CD4-positive, alpha-beta T cell treated with Interleukin-17A for 1 hour (primary cell): ENCODE measurements at places on chromosomes 3 and 15.
A peak's percentile ranks its signal among the peaks of the same experiment; 100 is the strongest.

DNA sequence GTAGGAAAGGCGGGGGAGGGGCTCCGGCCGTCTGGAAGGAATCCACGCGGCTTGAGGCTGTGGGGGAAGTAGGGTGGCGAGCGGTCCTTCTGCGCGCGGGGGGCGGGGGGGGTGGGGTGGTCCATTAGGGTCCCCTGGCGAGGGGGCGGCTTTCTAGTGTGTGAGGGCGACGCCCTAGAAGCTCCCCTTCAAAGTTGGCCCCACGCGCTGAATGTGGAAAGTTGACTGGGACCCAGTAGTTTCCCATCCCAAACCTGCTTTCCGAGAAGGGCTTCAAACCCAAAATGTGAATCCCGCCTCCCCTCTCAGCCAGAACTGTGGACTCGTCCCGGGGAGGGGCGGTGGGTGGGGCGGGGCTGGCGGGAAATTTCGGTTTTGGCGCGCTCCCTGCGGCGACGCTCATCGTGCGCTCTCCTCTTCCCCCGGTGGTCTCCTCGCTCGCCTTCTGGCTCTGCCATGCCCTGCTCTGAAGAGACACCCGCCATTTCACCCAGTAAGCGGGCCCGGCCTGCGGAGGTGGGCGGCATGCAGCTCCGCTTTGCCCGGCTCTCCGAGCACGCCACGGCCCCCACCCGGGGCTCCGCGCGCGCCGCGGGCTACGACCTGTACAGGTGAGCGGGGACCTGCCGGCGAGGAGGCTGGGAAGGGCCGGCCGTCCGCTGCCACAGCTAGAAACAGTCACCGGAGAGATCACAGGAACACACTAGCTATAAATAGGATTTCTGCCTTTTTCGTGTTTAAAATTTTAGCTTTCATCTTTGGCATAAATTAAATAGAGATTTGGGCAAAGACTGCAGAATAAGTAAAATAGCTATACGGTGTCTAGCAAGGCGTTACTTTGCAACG lies 790 bp downstream of the DUT start:
- peak; percentile 77 for DNase-seq

DNA sequence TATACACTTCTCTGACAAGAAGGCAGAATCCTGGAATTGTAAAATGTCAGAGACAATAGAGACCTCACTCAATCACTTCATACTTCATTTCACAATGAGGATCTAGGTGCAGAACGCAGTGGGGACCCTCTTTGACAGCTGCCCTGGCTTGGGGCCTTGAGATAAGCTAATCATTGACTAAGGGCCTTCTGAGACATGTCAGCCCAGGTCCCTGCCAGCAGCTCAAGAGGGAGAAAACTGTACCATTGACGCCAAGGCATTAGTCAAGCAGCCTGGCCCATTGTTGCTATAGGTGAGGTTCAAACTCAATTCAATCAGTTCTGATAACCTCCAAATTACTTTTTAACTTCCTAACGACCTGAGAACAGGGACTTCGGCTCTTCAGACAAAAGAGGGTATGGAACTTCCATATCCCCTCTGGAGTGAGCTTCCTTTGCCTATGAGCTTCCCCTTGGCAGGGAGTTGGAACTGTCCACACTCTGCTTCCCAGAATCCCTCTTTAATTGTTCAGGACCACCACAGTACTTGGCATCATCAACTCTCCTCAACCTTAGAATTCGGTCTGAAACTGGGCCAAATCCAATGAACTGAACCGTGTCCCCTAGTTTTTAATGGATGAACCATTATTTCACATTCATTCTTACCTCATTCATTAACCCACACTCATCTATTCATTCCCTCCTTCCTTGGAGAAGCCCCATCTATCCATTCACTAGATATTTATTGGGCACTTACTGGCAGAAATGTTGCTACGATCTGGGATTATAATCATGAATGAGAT lies 1.5 kb upstream of the CYP8B1 start:
- DNase-seq: no peak

DNA sequence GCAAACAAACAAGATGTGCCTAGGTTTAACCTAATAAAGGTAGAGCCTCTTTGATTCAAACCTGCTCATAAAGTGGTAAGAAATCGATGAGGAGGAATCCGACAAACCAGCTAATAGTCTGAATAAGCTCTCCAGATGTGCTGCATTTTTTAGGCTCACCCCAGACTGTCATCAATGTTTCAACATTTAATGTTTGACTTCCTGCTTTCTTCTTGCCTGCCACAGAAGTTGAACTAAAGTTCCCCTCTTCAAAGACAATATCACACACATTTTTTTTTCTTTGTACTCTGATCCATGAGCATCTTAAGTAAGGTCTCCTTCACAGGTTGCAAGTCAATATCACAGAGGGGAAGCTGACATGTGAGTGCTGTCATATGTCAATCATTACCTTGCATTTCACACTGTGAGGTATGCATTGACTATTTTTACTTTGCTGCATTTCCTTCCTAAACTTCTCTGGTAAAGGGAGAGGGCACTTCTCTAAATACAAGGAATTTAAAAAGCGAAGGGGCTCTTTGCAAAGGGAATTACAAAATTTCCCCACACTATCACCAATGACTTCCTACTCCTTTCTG lies 172.3 kb upstream of the MCTP2 start:
- DNase-seq: no peak

- no peak for DNase-seq
Observed at GRCh38 chr15:32029409-32029861, 880 bp upstream of the CHRNA7 start.

DNA sequence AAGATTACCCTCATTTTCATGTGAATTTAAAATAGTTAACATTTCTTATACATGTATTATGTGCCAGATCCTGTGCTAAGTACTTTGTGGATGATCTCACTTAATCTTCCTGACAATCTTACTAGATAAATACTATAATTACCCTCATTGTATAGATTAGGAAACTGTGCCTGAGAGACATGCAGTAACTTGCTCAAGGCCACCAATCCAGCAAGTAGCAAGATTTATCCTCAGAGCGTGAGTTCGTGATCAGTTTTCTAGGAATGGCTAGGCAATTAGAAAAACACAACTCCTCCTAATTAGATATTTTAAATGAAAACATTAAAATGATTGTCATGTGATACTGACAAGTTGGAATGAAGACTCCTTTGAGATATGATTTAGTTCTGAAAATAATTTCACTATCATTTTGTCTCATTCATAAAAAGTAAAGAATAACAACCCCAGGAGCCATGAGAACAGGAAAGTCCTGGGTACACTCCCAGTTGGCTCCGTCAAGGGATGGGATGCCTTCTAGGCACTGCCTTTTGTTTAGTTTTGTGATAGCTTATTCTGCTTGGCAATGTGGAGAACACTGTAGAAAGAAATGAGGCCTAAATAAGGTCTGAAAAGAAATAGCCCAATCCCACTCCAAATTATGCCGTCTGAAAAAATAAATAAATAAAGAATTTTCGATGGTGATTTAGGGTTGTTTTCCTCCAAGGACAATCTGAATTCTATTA lies 61.3 kb downstream of the FBN1 start:
- DNase-seq: no peak

GRCh38 chr3:188170461-188171459 lies 16.8 kb downstream of the LPP start:
- DNase-seq: peak; percentile 61

DNA sequence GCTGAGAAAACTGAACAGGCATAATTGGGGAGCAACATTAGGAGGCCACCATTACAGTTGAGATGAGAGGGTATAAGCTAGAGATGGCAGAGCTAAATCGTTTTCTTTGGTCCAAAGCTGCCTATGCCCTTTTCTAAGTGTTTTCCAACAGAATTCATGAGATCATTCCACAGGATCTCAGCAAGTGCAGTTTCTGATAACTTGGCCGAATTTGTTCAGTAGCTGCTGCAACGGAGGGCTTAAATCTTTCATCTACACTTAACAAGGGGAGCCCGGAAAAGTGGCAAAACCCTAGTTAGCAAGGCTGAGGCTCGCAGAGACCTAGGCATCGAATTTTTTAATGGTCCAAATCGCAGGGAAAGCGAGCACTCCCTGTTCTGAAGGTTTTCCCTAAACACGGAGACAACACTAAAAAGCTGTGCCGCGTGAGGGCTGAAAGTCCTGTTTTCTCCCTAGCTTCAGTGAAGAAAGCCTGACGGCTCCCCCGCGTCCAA lies 531 bp upstream of the BLOC1S6 start:
- DNase-seq: no peak

DNA sequence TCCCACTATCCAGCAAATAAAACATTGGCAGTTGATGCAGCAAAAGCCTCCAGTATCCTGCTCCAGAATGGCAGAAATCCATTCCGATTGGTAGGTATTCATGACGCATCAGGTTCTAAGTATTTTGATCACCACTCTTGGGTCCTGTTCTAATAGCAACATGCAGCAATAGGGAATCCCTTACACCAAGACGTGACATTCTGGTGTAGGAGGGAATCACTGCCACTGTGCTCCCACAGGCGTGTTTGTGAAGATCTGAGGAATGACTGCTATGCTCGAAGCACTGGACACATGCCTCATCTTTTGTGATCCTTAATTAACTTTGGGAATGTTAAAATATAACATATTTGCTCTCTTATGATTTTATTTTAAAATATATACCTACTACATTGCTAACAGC lies 552.9 kb downstream of the MECOM start:
- no peak for DNase-seq

- DNase-seq: no peak
Observed at GRCh38 chr3:23575697-23576096, 230.1 kb upstream of the UBE2E1 start.

DNA sequence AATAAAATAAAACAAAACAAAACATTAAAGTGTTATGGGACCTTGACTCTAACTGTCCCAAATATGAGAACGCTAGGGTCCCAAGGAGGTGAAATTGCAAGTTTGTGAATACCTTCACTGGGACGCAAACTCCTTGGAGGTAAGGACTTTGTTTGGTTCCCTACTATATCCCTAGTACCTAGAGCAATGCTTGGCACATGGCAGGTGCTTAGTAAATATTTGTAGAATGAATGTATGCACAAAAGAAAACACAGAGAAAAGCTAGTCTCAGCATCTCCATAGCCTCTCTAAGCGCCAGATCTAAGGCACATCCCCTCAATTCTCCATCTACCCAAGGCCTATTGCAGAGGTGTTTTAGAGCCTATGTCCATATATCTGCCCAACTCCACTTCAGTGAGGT lies 30.5 kb downstream of the GPR176 start:
- DNase-seq: no peak

GRCh38 chr15:74983725-74984231 lies 11.6 kb upstream of the SCAMP5 start:
- DNase-seq: no peak

GRCh38 chr15:73965094-73965757 lies 26.9 kb downstream of the STOML1 start:
- DNase-seq: no peak

DNA sequence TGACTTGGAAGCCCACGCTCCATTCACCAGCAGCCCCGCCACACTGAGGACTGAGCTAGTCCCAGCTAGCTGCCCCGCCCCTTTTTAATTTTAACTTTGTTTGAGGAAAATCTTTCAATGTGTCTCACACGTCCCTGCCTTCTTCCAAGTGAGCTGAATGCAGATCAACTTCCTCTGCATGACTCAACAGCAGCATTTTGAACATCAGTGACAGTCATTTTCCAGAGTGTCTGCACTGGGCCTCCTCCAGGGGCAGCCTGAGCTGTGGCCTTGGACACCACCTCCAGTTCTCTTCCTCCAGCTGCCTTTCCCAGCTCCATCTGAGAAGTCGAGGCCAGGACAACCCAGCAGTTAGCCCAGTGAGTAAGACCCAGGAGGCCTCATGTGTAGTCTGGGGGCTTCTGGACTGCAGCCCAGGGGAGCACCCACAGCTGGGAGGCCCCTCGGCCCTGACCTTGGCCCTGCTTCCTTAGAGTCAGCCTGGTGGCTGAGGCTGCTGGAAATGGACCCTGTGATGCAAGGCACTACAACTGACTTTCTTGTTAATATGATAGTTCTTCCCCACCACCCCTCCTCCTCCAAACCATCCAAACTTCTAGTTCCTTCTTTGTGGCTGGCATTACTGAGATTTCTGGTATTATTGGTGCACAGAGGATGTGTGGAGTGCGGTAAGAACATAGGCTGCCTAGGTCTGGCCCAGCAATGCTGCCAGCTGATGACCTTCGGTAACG lies 21.4 kb upstream of the ESYT3 start:
- no peak for DNase-seq

GRCh38 chr3:178532476-178532875 lies 3.8 kb upstream of the KCNMB2 start:
- DNase-seq: no peak

- no peak for DNase-seq
Observed at GRCh38 chr15:67048281-67049279, 16.8 kb upstream of the SMAD3 start.

DNA sequence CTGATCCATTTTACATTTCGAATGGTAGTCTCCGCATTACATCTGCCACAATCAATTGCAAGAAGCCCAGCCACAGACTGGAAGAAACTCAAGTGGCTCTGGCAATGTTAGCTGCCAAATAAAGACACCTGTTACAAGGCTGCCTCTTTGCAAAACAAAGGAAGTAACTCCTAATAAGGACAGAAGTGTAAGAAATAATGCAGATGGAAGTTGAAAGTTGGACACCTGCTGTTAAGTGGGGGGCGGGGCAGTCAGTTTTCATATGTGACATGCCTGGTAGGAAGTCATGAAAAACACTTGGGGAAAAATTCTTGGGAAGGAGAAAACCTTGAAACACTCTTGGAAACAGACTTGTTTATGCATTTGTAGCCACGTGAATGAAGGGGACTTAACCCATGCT lies 54.1 kb upstream of the ATP2C1 start:
- no peak for DNase-seq

GRCh38 chr3:8987226-8987625 lies 24.0 kb upstream of the RAD18 start:
- no peak for DNase-seq

DNA sequence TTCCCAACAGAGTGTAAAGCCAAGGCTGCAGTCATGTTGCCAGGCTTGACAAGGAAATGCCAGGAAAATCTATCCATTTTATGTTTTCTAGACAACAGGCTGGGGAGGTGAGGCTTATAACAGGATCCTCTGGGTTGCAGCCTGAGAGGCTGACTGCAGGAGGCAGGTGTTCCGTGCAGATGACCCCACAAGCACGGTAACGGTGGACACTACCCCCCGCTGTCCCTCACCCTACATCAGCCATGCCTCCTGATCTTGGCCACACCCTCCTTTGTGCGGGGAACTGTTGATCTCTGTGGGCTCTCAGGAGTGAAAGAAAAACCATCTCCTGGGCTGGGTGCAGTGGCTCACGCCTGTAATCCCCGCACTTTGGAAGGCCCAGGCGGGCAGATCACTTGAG lies 68.0 kb upstream of the ADPGK start:
- no peak for DNase-seq

- DNase-seq: no peak
Observed at GRCh38 chr3:136247436-136247835, 2.7 kb upstream of the PCCB start.

DNA sequence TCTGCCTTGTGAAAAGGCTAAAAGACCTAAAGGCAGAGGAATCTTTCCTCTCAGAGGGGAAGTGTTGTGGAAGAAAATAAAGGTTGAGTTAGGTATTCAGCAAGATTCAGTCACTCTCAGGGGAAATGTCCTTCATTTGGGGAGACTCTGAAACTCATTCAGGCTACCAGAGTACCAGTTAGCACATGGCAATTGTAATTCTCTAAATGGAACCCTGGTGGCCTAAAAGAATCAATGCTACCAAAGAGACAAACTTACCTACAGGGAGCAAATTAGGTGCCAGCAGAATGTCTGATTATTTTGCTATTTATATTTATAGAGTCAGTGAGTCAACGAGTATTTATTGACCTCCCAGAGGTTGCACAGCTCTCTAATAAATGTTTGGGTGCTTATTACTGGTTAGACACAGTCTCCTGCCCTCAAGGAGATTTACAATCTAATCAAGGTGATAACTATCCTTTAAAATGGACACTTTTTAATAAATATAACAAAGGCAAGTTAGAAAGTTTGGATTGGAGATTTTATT lies 33.9 kb upstream of the CDIN1 start:
- DNase-seq: no peak

GRCh38 chr3:24519368-24520100 lies 24.9 kb upstream of the THRB start:
- no peak for DNase-seq
